Choroid plexus epithelial cell (primary cell): ENCODE measurements at places on chromosomes 3 and 15.

GRCh38 chr3:194130188-194130587 is 5.8 kb upstream of the HES1 start:
- no peak for DNase-seq

- peak; percentile 97 for DNase-seq
These were observed at the start of gene DLG1 for GRCh38 chr3:197298341-197298944. TSS of gene DLG1 (minus strand) at chr3:197298612. CDS start at chr3:197297204, 1,408 bp downstream.

GRCh38 chr15:27725731-27726130 is 373.4 kb downstream of the OCA2 start:
- DNase-seq: no peak

DNA sequence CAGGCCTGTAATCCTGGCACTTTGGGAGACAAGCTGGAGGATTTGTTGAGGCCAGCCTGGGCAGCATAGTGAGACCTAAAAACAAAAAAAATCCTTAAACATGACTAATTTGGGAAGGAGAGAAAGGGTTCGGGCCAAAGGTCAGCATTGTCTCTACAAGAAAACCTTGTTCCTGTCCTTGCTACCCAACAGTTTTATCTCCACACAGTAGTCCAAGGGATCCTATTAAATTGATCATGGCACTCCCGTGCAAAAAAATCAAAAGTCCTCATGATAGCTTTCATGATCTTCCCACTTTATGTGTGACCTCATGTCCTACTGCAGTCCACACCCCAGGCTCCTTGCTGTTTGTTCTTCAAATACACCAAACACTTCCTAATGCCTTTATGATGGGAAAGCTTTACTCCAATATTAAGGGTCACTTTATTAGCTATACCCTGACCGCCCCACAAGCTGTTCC is 4.2 kb downstream of the RPL15 start:
- no peak for DNase-seq

GRCh38 chr3:160977773-160978172 is 127.4 kb downstream of the B3GALNT1 start:
- DNase-seq: no peak
